Mesenteric fat pad (tissue), 1 donor: ENCODE measurements at places on chromosomes 16 and 17. TPM values are rescaled to one million over a fixed set of nuclear protein-coding genes. Genes with fewer than 3 reads are reported as not detected.
A peak's percentile ranks its signal among the peaks of the same experiment; 100 is the strongest.

- DNase-seq, result no peak
Observed at GRCh38 chr16:67260426-67261063, 11.8 kb downstream of the SLC9A5 start.

DNA sequence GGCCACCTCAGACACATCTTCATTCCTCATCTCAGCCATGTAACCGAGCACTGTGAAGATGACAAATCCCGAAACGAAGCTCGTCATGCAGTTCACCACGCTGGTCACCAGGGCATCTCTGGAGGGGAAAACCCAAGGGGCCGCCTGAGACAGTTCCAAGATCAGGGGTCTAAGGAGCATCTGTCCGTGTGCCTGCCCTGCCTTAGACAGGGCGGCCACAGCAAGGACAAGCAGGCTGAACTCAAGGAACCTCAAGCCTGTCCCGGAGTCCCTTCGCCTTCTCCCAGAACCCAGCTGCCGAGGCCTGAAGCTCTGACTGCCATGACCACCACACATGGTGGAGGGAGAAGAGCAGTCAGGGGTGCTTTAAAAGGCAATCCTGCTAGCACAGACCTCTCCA is 22.7 kb downstream of the SLC6A4 start:
- DNase-seq, result peak; percentile 65

DNA sequence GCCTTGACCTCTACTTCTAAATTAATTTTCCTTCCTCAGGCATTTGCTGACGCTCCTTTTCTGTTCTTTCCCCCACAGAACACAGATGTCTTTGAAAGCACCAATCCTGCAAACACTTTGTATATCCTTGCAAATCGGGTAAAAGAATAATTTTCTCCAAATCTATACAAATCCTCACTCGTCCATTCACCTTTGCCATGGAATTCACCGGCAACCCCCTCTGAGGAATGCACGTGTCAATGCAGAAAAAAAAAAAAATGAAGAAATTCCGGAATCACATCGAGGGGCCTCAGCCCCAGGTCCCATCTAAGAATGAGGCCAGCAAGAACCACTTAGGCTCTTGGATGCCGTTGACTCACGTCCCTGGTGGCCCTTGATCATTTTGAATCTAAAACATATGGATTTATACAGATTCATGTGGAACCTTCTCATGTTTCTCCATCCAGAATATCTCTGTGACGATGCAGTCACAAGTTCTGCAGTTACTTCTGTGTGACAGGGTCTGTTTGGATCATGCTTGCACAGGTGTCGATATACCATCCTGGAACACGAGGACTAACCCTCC is 136.9 kb downstream of the RBFOX3 start:
- no peak for DNase-seq

GRCh38 chr17:180381-181244 is 837 bp downstream of the DOC2B start:
- no peak for DNase-seq

DNA sequence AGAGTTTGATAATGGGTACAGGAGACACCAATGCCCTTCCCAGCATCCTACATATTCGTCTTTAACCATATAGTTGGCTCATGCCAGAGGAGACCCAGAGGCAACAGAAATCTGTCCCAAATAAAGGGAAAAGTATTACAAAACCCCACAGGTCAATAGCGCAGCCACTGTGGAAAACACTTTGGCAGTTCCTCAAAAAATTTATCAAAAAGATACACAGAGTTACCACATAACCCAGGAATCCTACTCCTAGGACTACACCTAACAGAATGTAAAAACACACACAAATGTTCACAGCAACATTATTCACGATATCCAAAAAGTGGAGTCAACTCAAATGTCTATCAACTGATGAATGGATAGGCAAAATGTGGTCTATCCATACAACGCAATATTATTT is 135.8 kb downstream of the CEP112 start:
- no peak for DNase-seq

GRCh38 chr17:82461827-82462524 is 3.4 kb downstream of the NARF start:
- DNase-seq, result no peak

DNA sequence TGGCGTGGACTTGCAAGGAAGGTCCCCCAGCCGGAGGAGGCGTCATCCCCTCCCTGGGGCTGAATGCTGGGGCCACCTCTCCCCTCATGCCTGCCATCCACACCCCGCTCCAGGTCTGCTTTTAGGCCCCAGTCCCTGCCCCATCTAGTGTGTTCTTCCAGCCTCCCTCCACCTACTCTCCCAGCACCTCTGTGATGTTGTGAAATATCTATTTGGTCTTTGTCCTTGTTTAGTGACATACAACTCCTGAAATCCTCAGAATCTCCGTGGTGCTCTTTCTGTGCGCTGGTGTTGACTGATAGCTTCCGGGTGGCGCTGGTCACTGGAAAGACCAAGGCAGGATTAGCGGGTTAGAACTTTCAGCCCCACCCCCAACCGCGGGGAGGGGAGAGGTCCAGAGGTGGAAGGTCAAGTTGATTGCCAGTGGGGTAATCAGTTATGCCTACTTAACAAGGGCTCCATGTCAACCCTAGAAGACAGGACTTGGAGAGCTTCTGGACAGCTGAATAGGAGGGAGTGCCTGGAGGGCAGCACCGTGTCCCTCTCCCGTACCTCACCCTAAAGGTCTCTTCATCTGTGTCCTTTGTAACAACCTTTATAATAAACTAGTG is 10.1 kb downstream of the TBC1D24 start:
- no peak for DNase-seq

- no peak for DNase-seq
Observed at GRCh38 chr16:1993731-1994131, 4.0 kb downstream of the SYNGR3 start.

DNA sequence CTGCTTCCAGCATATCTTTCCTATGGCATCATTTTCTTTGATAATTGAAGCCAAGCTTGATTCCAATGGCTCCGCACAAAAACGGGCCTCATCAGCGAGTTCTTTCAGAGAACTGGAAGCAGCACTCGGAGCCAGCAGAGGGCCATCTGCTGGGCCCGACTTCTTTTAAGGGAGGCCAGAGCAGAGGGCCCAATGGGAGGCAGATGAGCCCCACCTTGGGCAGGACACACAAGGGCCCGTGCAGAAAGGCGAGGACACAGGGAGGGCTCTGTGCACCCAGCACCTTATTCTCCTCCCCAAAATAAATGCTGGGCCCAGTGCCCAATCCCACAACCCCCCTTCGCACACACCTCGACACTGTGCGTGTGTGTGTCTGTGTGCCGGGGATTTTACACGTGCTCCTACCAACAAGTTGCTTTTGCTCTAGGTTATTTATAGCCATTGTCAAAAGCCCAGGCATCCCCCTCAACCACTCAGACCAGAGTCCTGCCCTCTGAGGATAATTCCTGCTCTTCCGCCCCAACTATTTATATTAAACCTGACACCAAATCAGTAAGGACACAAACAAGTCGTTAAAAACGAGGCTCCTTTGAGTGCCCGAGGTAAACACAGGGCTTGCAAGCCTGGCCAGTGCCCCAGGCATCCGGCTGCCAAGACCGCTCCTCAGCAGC is 6.8 kb downstream of the AXIN2 start:
- no peak for DNase-seq

GRCh38 chr17:65029605-65030336 is 26.8 kb downstream of the GNA13 start:
- DNase-seq, result no peak

DNA sequence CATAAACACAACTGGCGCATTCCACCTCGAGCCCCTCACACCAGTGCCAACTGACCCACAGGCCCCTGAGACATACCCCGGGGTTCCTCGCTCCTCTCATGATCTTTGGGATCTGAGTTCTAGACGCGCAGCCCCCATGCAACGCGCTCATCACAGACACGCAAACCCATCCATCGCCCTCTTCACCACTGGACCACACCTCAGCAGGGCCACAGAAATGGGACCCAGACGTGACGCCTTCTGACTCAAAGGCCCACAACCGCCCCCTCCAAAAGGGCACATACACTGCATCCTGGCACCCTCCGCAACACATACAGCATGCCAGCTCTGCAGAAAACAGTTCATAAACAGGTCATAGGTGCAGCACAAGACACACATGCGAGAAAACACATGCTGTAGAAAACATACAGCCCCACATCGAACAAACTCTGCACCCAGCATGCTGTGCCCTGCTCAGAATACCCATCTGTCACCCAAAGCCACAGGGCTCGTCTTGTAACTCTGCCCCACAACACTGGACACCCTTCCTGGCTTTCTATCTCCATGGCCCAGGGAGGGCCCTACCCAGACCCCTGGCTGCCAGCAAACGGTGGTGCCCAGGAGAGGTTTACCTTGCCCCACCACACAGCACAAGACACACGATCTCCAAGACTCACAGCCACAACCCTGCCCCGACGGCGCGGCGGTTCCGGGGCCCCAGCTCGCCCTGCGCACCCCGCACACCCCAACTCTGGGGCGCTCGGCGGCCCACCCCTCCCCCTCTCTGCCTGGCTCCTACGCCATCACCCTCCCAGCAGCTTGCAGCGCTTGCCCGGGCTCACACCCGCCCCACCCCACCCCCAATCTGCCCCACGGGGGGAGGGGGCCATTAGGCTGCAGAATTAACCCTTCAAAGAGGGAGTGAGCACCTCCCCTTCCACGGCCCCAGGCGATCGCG is 887 bp downstream of the ZBTB4 start:
- DNase-seq, result no peak

- no peak for DNase-seq
Observed at GRCh38 chr17:4858068-4858881, 25.1 kb downstream of the MINK1 start.

DNA sequence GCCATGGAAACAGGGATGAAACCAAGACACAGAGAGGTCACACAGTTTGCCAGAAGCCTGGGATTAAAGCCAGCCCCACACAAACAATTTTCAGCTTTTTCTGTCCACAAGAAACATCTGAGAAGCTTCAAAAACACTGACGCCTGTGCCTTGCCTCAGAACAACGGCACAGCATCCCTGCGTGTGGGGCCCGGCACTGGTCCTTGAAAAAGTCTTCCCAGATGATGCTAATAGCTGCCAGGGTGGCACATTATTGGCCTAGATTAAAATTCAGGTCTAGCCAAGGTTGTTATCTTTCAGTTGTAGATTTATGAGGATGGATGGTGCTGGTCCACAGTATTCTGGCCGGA is 321.4 kb downstream of the HAPSTR1 start:
- no peak for DNase-seq

- DNase-seq, result no peak
Observed at GRCh38 chr16:65476448-65476955, 354.6 kb upstream of the CDH11 start.

DNA sequence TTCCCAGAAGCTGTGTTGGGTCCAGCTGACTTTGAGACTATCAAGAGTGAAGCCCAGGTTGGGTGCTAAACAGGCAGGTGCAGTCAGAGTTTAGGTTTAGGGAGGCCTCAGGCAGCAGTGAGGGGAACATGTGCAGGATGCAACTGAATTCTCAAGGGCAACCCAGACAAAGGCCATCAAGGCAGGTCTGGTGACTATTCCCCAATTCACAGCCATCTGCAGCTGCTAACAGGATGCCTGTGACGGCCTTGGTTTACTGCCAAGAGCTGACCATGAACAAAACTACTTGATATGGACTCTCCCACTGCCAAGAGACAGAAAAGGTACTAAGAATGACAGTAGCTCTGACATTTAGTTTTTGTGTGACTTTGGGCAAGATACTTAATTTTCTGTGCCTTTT is 45.2 kb upstream of the BCAR1 start:
- peak; percentile 51 for DNase-seq

GRCh38 chr17:1412185-1413110 is 12.4 kb upstream of the YWHAE start:
- DNase-seq, result no peak

DNA sequence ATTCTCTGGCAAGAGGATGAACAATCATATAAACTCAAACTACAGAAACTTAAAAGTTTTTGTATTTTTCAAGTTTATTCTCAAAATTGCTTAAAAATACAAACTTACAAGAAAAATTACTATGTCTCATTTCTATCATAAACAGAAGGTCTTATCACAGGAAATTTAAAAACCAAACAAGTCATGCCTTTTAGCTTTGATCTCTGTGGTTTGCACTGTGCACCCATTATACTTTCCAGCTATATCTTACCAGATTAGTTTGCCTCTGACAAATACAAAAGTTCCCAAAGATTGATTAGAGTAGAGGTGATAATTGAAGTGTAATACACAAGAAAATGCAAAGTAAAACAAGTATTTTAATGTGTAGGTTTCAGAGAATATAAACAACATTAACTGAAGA is 117.4 kb downstream of the MYO1D start:
- DNase-seq, result no peak

DNA sequence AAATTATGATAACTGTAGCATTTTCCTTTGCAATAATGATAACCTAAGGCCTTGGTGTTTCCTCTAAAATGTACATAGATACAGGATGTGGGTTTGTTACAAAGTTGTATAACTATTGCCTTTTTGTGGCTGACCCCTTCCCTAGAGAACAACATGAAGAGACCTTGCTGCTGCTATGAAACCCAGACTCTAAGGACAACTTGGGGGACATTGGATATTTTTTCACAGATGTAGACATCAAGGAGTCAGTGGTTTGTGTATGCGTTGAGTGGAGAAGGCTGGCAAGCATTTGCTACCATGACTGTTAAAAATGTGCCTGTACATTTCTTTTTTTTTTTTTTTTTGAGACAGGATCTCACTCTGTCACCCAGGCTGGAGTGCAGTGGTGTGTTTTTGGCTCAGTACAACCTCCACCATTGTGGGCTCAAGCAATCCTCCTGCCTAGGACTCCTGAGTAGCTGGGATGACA is 12.3 kb downstream of the HMOX2 start:
- no peak for DNase-seq

- DNase-seq, result no peak
Observed at GRCh38 chr16:860891-861290, 60.4 kb upstream of the GNG13 start.

- DNase-seq, result no peak
Observed at GRCh38 chr16:14187517-14188338, 116.6 kb downstream of the MRTFB start.

GRCh38 chr17:44967026-44967906 is 837 bp downstream of the C1QL1 start:
- DNase-seq, result no peak

DNA sequence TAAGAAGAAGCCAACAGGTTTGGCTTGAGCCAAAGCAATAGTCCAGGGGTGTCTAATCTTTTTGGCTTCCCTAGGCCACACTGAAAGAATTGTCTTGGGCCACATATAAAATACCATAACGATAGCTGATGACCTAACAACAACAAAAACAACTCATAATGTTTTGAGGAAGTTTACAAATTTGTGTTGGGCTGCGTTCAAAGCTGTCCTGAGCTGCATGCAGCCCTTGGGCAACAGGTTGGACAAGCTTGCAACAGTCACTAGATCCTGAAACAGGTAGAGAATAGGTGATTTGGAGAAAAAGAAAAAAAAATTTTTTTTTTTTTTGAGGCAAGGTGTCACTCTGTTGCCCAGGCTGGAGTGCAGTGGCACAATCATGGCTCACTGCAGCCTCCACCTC is 4.5 kb downstream of the CRYBA1 start:
- DNase-seq, result no peak

GRCh38 chr16:86662195-86662594 is 83.8 kb downstream of the FOXL1 start:
- no peak for DNase-seq

Gene NPIPB6
- total RNA-seq, result 4.7 TPM

Gene ASGR1
- total RNA-seq, result 2.2 TPM

Gene SOST
- not detected for total RNA-seq

Gene CAVIN1
- 681 TPM for total RNA-seq

Gene EXOSC6
- 25.8 TPM for total RNA-seq
